H9 (cell line): ENCODE measurements at places on chromosomes 5 and 9. TPM values are rescaled to one million over a fixed set of nuclear protein-coding genes. Genes with fewer than 3 reads are reported as not detected.

SLC45A2 gene
- not detected in 2 replicates for total RNA-seq

ADAMTS2 gene
- 5.4 and 5.9 TPM in 2 replicates for total RNA-seq

SET gene
- total RNA-seq: 1,148 and 1,158 TPM in 2 replicates

TCF7 gene
- total RNA-seq: 17.2 and 18.2 TPM in 2 replicates

TMEM8B gene
- total RNA-seq: 7.9 and 9.3 TPM in 2 replicates

LECT2 gene
- not detected in 2 replicates for total RNA-seq

TMC1 gene
- total RNA-seq: 2.4 and 2.5 TPM in 2 replicates

LPAR1 gene
- total RNA-seq: 0.99 and 1.3 TPM in 2 replicates

SPATA31D4 gene
- total RNA-seq: not detected in 2 replicates

FOXD4L5 gene
- 0.13 TPM in 1 of 2 replicates, not detected in the other for total RNA-seq

SLCO6A1 gene
- 0.46 and 0.77 TPM in 2 replicates for total RNA-seq

SURF6 gene
- total RNA-seq: 55.1 and 56.3 TPM in 2 replicates

FAM200C gene
- total RNA-seq: 3.9 and 4.3 TPM in 2 replicates

IFNA13 gene
- not detected in 2 replicates for total RNA-seq

PCDHA4 gene
- 3.5 and 3.9 TPM in 2 replicates for total RNA-seq

NPR2 gene
- total RNA-seq: 12.2 and 12.5 TPM in 2 replicates

NR2F1-AS1 gene
- total RNA-seq: 1.7 and 1.9 TPM in 2 replicates

RRAGA gene
- total RNA-seq: 53.8 and 56.4 TPM in 2 replicates

PDZD2 gene
- 8.8 and 9.9 TPM in 2 replicates for total RNA-seq

TLX3 gene
- not detected in 2 replicates for total RNA-seq

SHC3 gene
- total RNA-seq: 1.3 and 1.8 TPM in 2 replicates

SCGB3A2 gene
- total RNA-seq: 62.5 and 66.0 TPM in 2 replicates

JAKMIP2 gene
- total RNA-seq: 5.4 and 6.4 TPM in 2 replicates
